NCI-H526 treated with DMSO at 0.1 percent for 48 hours (cell line): ENCODE measurements at places on chromosomes 7 and 10.

GRCh38 chr7:5677538-5678294 is 103.7 kb downstream of the RNF216 start:
- DNase-seq, result no peak

DNA sequence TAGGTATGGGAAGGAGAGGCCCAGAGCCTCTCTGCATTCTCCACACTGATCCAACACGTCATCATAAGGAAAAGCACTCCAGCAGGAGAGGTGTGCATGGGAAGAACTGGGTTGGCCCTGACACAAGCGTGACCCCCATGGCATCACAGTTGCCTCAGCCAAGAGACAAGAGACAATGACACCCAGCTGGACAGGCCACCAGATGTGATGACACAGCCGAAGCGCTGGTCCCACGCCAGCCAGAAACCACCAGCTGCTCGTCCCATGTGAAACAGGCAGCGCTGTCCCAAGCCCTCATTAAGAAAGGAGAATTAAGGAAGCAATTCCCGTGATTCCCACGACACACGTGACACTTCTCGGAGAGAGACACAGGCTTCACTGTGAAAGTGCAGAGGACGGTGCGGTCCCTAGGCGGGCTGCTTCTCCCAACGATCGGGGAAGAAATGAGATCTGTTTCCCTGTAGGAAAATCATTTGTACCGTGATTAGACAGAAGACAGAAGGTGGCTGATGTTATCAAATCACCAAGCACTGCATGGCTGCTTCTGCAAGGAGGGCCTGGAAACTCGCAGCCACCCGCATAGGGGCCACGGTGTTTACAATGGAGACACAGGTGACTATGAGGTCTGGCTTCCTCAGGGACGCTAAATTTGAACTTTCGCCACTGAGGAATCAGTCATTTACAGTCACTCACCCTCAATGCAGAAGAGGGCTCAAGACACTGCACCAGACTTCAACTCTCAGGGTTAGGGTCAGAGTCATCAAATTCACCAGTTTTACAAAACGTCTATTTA is 74.5 kb downstream of the DIP2C start:
- DNase-seq, result no peak

DNA sequence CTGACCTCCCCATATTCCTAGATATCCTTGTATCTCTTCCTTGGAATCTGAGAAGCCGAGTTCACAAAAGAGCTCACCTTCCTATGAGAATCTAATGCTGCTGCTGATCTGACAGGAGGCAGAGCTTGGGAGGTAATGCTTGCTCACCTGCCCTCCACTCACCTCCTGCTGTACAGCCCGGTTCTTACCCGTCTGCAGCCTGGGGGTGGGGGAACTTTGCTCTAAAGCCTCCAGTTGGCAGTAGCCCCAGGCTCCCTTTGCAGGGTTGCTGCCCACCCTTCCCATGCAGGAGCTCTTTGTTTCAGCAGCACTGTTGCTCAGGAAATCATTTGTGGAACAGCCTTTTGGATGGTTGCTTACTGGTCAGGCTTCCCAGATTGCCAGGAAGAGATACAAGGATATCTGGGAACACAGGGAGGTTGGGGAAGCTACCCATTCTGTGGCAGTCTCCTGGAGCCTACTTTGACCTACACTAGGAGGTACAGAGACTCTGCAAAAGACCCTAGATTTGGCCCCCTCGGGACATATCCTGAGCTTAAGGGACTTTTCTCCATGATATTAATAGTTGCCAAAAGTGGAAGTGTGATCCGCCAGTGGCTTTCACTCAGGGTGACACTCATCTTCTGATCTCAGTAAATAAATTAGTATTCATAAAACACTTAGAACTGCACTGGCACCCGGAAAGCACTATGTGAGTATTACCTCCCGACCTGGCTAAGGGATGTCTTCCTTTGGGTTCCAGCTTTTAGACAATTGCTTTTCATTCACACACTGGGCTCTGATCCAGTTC is 363.7 kb upstream of the PODXL start:
- DNase-seq, result no peak

DNA sequence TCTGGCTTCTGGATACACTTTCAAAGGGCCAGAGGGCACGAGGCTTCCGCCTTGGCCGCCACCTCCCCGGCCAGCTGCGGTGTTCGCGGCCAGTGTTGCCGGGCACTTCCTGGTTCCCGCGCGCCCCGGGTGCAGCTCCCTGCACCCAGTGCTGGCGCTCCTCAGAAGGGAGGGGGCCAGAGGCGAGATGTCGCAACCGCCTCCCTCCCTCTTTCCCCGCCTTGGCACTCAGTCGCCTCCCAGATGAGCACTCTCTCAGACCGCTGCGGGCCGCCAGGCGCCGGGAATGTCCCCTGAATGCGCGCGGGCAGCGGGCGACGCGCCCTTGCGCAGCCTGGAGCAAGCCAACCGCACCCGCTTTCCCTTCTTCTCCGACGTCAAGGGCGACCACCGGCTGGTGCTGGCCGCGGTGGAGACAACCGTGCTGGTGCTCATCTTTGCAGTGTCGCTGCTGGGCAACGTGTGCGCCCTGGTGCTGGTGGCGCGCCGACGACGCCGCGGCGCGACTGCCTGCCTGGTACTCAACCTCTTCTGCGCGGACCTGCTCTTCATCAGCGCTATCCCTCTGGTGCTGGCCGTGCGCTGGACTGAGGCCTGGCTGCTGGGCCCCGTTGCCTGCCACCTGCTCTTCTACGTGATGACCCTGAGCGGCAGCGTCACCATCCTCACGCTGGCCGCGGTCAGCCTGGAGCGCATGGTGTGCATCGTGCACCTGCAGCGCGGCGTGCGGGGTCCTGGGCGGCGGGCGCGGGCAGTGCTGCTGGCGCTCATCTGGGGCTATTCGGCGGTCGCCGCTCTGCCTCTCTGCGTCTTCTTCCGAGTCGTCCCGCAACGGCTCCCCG is at the start of gene FFAR4:
FFAR4 (plus strand) TSS at position 231 of the 842 bp plus-strand sequence; CDS start at position 287, 56 bp downstream.
- DNase-seq, result no peak

GRCh38 chr7:122448893-122449589 is 144.5 kb upstream of the FEZF1 start:
- no peak for DNase-seq

- DNase-seq, result no peak
Observed at GRCh38 chr10:62056219-62056618, 154.7 kb downstream of the ARID5B start.

- no peak for DNase-seq
Observed at GRCh38 chr10:132368881-132369635, 27.9 kb upstream of the PWWP2B start.

GRCh38 chr7:11328309-11328708 is 354.6 kb downstream of the PHF14 start:
- no peak for DNase-seq

GRCh38 chr7:14871880-14872279 is 30.7 kb downstream of the DGKB start:
- no peak for DNase-seq

GRCh38 chr10:113103131-113103840 is 153.2 kb downstream of the TCF7L2 start:
- no peak for DNase-seq

DNA sequence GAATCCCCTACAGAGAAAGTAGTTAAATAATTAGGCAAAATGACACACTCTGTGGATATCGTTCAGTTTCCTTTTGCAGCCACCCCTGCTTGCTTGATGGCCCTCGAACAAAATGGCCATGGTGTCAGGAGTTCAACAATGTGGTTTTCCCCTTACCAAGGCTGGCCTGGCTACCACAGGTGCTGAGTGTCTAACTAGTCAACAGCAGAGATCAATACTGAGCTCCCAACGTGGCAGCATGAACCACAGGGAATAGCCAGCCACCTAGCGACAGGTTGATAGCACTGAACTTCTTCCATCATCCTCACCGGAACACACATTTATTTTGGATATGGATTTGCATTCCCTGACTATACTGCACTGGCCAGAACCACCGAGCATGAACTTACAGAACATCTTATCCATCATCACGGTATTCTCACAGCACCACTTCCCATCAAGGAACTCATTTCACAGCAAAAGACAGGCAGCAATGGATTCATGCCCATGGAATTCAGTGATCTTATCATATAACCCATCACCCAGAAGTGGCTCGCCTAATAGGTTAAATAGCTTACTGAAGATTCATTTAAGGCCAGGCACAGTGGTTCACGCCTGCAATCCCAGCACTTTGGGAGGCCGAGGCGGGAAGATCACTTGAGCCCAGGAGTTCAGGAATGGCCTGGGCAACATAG is 6.3 kb downstream of the C10orf67 start:
- no peak for DNase-seq

- no peak for DNase-seq
Observed at GRCh38 chr10:52879091-52879807, 106.7 kb upstream of the MBL2 start.
